Osteocyte (in vitro differentiated cells): ENCODE measurements at places on chromosomes 3 and 15.

- DNase-seq, result no peak
Measured at GRCh38 chr3:7847021-7847420, 654.6 kb upstream of the LMCD1 start.

- no peak for DNase-seq
Measured at GRCh38 chr3:66449411-66449974, 51.3 kb downstream of the LRIG1 start.

GRCh38 chr3:167887096-167887495 is 151.6 kb downstream of the SERPINI1 start:
- DNase-seq, result no peak

DNA sequence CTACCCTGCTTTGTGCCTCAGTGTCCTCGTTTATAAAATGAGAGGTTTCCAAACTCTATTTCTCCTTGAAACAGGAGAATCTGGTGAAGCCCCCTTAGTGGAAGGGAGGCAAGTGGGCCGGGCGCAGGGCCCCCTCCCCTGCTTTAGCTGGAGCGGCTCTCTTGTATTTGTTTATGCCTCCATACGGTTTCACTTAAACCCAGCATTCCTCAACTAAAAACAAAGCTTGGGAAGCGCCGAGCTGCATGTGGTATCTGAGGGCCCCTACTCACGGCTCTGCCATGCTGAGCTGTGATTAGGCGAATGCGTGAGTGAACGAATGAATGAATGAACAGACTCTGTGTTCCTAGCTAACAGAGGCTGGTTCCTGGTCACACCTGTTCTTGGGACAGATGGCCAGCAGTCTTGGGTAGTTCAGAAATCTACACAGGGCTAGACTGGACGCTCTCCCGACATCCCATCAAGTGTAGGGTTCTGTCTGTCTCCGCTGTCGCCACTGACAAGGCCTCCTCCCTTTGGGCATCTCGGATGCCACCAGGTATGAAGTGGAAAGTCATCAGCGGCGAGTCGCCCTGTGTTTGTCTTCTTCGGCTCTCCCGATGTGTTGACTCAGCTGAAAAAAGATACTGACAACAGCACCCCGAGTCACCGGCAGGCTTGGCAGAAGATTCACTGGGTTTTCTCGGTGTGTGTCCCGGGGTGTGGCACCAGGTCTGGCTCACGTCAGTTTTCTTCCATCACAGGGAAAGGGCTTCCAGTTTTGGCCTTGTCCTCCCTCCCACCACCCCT is 42.4 kb upstream of the VPS8 start:
- DNase-seq, result no peak
